ENCODE measurements at places on chromosomes 7 and 10.
A peak's percentile ranks its signal among the peaks of the same experiment; 100 is the strongest.

DNA sequence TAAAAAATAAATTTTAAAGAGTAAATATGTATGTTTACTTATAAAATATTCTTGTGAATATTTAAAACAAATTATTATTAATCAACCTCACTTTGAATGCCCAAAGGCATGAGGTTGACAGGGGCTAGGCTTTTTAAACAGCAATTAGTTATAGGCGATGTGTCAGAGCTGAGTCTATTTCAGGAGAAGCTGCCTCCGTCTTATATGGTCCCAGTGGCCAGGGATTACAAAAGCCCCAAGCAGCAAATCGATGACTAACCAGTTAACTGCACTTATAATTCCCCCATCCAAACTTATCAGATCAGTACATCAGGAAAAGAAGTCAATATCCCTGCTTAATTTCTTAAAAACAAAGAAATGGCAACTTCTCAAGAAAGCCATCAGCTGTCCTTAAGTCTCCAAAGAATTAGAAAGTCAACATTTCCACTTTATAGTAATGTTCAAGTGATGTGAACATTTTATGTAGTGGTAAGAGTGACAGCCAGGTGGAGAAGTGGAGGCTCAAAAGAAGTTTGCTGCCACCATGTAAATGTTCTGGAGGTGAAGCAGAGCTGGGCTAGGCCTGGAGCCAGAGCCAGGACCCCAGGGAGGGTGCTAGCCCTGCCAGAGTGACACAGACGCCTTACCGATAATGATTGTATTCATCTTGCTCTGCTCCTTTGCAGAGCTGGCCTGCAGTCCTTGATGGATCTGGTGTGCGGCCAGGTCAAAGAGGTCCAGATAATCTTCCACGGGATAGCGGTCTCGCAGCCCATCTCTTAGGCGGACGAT, 51.5 kb downstream of the CHST15 start:
- no peak for DNase-seq

DNA sequence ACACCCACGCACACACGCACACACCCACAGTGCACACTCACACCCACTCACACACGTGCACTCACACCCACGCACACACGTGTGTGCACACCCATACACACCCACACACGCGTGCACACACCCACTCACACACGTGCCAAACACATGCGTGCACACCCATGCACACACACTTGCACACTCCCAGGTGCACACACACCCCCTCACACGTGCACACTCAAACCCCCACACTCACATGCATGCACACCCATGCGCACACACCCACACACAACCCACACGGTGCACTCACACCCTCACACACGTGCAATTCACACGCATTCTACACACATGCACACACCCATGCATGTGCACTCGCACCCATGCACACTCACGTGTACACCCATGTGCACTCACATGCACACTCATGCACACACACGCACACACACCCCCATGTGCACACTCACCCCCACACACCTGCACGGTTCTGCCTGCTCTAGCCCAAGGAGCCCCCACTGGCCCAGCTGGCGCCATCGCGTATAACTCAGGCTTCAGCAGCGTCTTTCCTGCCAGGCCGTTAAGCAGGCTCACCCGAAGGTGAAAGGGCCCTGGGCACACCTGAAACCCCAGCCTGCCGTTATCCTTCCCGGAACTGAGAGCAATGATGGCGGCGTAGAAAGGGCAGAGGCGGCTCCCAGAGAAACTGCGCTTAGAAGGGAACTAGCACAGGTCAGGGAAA, 63.9 kb upstream of the PDGFA start:
- DNase-seq: no peak

DNA sequence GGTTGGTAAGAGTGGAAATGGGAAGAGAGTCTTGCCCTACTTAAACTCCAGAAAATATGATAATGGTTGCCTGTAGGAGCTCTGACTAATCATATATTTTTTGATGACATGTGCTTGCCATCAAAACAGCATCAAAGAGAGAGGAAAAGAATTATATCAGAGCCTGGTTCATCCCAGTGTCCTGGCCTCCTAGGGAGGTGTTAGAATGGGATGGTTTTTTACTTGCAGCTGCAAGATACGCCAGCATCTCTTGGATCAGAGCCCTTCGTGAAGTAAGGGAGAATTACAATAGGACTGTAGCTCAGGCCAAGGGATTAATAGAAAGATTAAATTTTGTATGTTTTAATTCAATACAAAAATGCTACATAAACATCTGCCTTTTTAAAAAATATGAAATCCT, 177.6 kb upstream of the HDAC9 start:
- DNase-seq: no peak

GRCh38 chr7:51124321-51124720, 192.3 kb downstream of the COBL start:
- DNase-seq: no peak

DNA sequence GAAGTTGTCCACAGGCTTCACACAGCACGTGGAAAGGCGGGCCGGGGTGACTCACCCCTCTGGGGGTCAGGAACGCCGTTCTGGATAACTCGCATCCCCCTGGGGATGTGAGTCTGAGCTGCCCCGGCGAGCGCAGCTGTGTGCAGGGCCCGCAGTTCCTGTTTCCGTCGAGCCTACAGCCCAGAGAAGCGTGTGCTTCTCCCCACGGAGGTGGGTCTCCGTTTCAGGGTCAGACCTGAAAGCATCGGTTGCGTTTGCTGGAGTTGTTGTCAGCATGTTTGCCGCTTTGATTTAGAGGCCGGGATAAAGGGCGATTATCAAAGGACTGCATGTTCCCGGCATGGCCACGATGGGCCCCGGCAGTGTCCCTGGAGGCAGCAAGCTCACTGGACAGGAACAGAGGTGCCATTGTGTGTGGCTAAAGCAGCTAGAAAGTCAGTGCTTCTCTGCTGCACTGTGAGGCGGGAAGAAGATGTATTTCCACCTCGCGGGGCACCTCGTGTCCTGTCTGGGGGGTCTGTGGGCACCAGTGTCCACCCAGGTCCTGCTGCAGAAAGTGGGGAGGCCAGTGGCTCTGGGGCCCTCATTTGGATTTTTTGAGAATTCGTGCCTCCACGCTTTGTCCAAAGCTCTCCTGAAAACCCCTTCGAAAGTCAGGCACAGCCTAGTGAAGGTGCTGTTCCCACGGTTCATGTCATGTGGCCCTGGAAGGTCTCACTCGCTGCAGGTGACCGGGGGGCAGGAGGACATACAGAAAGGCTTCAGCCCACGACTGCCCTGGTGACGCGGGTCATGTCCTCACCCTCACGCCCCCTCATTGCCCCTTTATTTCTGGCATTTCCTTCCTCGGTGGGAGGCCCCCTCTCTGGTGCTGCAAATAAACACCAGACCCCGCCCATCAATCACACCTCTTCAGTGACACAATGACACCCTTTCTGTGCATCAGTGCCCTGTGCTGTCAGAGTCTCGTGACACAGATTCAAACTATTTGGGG, 27.4 kb upstream of the GDI2 start:
- DNase-seq: no peak

- DNase-seq: peak; percentile 30
Measured at GRCh38 chr10:30502266-30503060, 68.5 kb downstream of the MAP3K8 start.
